ENCODE measurements at places on chromosomes 2 and 18.
A peak's percentile ranks its signal among the peaks of the same experiment; 100 is the strongest.

GRCh38 chr2:172993931-172994717 lies 81.5 kb upstream of the MAP3K20 start:
- DNase-seq, result no peak

DNA sequence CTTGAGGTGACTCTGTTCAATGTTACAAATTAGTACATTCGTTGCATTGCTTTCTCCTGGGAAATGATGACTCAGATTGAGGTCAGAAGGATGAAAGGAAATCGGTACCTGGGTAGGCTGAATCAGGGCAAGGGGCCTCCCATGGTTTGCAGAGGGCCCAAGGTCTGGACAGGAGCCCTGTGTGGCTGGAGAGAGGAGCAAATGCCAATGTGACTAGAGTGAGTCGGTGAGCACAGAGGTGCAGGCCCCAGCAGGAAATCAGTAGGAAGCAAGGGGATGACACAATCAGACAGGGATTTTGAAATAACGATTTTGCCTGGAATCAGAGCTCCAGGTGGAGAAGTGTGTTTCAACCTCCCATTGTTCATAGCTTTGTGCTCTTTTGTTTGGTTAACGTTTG lies 118.9 kb downstream of the CCDC102B start:
- DNase-seq, result no peak

DNA sequence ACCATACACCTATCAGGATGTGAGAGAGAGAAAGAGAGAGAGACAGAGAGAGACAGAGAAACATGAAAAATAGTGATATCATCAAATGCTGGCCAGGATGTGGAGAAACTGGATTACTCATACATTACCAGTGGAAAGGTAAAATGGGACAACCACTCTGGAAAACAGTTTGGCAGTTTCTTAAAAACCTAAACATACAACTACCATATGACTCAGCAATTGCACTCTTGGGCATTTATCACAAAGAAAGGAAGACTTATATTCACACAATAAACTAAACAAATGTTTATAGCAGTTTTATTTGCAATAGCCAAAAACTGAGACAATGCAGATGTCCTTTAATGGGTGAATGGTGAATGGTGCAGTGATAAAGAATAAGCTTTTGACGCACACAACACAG lies 29.1 kb downstream of the SLC4A3 start:
- no peak for DNase-seq

GRCh38 chr2:146258071-146258470 lies 1586.8 kb upstream of the ACVR2A start:
- no peak for DNase-seq

GRCh38 chr2:84957771-84958134 lies 13.2 kb upstream of the KCMF1 start:
- DNase-seq, result no peak

GRCh38 chr2:185625604-185626003 lies 113.0 kb upstream of the FSIP2 start:
- no peak for DNase-seq

DNA sequence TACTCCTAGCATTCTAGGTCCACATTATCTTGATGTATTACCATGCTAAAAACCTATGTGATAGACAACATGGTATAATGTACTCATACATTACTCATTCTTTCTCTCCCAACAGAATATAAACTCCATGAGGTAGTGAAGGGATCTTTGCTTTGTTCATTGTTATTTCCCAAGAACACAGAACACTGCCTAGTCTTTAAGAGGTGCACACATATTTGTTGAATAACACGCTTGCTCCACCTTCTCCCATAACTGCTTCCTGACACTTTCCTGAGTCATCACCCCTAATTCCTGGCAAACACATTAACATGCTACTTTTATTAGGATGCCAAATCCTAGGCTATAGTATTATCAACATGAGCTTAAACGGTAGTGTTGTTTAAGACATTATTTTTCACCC lies 41.3 kb downstream of the REV1 start:
- DNase-seq, result no peak

DNA sequence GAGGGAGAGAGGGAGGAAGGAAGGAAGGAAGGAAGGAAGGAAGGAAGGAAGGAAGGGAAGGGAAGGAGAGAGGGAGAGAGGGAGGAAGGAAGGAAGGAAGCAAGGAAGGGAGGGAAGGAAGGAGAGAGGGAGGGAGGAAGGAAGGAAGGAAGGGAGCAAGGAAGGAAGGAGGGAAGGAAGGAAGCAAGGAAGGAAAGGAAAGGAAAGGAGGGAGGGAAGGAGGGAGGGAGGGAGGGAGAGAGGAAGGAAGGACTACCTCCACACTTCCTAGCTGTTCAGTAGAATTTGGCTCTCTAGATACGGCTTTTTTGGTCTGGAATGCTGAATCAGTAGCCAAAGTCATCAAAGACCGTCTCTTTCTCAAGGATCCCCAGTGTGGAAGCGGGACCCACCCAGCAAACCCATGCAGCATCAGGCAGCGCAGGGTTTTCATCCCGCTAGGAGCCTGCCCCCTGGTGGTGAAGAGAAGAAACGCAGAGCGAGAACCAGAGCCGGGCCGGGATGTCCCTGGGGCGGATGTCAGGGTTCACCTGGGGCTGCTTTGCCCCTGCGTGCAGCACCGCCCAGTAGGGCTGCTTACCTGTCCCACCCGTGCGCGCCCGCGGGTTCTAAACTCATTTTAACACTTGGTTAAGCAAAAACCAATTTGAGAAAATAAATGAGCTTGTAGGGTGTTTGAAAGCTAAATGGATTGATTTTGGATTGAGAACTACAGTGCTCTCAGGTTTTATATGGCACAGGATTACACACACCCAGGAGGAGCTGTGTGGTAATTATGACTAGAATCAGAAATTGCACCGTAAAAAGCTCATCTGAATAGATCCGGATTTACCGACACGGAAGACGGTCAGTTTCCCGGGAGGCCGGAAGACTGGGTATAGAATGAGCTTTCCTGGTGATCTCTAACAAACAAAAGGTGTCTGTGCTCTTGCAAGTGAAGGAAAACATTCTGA lies 48.1 kb upstream of the ARL4C start:
- DNase-seq, result peak; percentile 82

GRCh38 chr2:114022360-114023085 lies 132.6 kb downstream of the ACTR3 start:
- no peak for DNase-seq

GRCh38 chr2:149732001-149732685 lies 144.6 kb upstream of the MMADHC start:
- no peak for DNase-seq

DNA sequence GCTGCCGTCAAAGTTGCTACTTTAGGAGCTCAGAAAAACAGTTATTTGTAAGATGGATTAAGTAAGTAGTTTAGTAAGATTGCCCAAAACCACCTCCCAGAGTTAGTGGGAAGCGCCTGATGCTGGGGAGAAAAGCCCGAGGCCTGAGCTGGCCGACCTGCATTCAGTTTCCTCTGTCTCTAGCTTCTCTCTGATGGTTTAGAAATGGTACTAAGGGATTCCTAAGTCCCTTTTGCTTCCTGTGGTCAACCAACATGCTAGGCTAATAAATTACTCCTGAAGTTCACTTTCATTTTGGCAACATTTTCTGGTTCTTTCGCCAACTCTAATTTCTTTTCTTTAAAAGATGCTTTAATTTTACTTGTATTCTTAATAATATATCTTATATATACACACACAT lies 60.1 kb downstream of the ASAP2 start:
- DNase-seq, result no peak

DNA sequence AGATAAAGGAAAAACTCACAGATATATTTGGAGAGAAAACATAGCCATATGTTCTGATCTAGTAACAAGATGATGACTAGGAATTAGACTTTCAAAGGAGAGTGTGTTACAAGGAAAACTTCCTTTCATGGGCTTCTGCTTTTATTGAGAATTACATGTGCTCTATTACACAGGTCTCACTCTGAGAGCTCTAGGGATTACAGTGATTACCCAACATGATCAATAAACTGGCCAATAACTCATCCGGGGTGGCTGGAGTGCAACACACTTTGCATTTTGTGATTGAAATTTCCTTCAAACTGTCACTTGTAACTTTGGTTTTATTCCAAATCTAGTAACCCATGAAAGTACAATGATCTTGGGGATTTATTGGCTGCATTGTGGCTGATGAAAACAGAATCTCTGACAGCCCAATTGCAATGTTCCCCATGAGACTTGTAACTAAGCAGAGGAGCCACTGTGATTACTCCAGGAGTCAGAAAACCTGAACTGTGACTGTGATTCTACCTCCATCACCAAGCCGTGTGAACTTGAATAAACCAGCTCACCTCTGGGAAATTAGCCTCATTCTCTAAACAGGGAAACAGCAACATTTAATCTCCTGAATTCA lies 40.2 kb upstream of the LRRC30 start:
- no peak for DNase-seq

DNA sequence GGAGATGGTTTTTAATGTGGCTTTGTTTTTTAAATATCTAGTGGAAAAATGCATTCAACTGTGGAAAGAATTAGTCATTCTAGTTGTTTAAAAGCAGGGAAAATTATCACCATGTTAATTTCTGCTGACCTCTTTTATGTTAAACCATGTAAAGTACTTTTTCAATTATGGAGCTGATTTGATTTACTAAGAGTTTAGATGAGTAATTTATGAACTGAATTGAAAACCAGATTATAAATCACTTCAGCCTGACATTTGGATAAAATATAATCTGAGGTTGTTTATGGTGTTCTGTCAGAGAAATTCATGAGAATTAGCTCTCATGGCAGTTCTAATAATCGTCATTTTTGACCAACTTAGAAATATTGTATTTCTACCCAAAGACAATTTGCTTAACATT lies 11.6 kb downstream of the ITGA4 start:
- DNase-seq, result no peak

- DNase-seq, result no peak
These were observed 94.5 kb downstream of the SNTG2 start for GRCh38 chr2:1045109-1045508.

GRCh38 chr18:28684746-28685355 lies 507.9 kb upstream of the CDH2 start:
- no peak for DNase-seq

- DNase-seq, result no peak
These were observed 56.2 kb downstream of the USP34 start for GRCh38 chr2:61414674-61415073.
